Activated T-cell treated with anti-CD3 and anti-CD28 coated beads for 4 hours (primary cell): ENCODE measurements at places on chromosomes 2 and 18.

DNA sequence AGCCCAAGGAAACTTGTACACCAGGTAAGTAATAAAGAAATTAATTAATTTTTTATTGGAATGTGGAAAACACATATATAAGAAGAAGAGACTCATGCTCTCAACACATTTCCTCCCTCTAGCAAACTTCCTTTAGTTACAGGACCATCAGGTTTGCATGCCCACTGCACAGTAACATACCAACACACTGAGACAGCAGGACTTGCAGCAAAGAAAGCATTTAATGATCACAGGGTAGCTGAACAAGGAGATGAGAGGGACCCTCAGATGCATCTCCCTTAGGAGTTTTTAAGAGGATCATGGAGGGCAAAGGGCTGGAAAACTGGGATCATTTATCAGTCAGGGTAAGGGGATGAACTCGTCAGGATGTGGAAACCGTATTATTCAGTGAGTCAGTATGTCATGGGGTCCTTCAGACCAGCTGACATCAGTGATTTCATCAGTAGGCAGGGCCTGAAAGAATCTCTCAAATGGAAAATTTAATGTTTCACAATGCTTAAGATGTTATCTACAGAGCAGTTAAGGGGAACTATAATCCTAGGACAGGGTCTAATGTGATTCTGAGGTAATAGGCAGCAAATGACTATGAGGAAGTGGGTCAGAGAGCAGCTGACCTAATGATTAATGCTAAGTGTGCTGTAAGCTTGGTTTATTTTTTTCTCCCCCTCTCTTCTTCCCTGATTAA lies 193.8 kb upstream of the RND3 start:
- no peak for DNase-seq

GRCh38 chr2:74694281-74694680 lies 40.2 kb downstream of the SEMA4F start:
- DNase-seq: no peak

DNA sequence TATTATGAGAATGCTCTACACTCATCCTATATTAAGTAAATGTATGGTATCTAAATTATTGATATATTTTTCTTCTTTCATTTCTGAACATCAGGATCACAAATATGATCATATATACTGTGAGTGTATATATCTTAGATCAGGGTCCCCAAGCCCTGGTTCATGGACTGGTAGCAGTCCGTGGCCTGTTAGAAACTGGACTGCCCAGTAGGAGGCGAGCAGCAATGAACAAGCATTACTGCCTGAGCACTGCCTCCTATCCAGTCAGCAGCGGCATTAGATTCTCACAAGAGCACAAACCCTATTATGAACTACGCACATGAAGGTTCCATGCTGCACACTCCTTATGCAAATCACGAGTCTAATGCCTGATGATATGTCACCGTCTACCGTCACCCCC lies 1247.1 kb upstream of the NXPH2 start:
- no peak for DNase-seq

- DNase-seq: no peak
Measured at GRCh38 chr2:27158468-27158867, 9.7 kb downstream of the TCF23 start.

DNA sequence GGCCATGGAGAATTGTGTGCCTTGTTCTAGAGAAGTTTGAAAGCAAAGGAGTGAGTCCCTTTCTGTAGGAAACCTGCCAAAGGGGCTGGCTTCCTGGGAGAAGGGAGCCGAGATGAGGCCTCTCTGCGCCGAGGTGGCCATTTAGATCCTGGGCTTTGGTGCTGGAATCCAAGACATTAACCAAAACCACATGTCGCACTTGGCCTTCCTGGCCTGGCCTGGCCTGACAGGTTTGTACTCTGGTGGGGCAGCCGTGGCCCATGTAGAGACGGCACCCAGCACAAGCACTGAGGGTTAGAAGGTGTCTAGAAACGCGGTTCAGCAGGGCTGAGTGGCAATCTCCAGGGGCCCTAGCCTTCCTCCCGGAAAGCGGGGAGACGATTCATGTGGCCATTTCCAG lies 7.1 kb downstream of the CNNM3 start:
- no peak for DNase-seq

DNA sequence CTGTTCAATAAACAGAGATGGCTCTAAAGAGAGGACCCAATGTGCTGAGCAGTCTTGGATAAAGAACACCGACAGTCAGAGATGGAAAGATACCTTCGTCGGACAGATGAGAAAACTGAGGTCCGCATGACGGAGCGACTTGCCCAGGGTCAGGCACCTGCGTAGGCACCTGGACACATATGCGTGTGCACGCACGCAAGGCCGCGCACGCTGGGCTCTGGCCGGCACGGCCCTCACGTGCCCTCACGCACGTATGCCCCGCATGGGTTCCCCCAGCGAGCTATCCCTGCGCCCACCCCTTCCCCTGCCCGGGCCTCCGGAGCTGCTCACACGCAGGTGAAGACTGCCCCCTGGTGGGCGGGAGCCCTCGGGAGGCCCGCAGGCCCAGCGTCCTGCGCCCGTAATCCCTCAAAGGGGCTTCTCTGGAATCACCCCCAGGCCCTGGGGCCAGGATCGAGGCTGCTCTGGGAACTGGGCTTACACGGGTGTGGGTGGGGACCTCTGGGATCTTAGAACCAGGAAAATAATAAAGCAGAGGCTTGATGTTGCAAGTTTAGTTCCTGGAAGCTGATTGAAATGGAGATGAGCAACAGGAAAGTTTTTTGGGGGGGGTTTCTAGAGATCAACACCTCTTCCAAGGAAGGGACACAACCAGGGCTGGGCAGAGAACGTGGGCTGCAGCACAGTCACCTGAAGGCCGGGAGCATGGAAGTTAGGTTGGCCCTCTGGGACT lies 246.3 kb downstream of the TNS1 start:
- peak; percentile 63 for DNase-seq

DNA sequence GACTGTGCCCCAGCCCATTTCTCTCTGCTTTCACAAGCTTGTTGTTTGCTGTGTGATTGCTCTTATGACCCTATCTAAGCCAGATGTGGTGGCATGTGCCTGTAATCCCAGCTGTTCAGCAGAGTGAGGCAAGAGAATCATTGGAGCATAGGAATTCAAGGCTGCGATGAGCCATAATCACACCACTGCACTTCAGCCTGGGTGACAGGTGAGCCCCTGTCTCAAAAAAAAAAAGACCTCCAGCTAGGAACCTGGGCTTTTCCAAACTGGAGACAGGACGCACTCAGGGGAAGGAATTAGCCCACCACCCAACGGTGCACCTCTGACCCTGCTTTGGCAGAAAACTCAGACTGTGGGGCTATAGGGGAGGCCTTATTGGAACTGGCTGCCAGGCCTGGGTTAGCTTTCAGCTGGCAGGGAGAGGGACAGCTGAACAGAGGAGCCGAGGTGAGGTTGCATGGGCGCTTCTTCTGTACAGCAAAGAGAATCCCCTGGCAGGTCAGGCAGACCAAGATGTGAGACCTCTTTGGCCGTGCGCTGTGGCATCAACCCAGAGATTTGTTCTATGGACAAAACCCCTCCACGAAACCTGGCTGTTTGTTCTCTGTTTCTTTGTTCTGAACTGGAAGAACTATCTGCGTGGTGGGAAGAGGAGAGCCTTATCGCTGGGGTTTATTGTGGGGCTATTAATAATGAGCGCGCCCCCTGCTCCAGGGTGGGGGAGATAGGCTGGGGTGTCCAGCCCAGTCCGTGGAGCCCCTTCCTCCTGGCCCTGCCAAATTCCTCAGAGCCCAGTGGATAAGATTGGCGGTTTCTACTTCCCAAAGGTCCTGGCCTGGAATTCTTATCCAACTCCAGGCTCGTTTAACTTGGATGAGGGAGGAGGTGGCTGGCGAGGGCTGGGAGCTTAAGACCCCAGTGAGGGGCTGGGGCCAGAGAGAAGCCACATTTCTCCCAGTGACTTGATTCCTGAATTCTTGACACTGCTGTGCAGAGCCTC lies 38.8 kb upstream of the SMAD7 start:
- DNase-seq: no peak

GRCh38 chr2:23445450-23445868 lies 60.5 kb downstream of the KLHL29 start:
- DNase-seq: no peak

GRCh38 chr2:116411211-116411610 lies 1403.3 kb upstream of the DDX18 start:
- no peak for DNase-seq

GRCh38 chr2:234492717-234493485 lies 4.0 kb downstream of the ARL4C start:
- DNase-seq: no peak

DNA sequence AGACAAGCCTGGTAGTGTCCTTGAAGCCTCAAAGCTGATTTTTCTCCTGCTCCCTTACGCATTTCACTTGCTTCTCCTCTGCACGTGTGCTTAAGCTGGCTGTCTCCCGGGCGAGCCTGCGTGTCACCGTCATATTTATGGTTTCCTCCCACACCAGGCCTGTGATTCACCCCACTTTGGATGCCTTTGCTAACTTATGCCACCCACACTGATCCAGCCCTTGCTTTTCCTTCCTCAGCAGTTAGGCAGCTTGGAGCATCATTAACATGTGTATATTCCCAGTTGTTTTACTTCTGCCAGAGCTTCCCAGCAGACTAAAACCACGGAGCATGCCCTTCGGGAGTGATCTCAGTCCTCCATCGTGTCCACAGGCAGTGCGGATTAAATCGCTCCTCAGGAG lies 2.2 kb downstream of the ST3GAL5 start:
- peak; percentile 62 for DNase-seq

GRCh38 chr2:85134255-85134895 lies 1.2 kb downstream of the TCF7L1 start:
- DNase-seq: no peak

- no peak for DNase-seq
Measured at GRCh38 chr2:192087398-192087958, 107.3 kb downstream of the TMEFF2 start.

GRCh38 chr2:48824116-48824515 lies 68.6 kb upstream of the LHCGR start:
- no peak for DNase-seq

GRCh38 chr2:58063641-58064040 lies 17.0 kb downstream of the VRK2 start:
- no peak for DNase-seq

- DNase-seq: no peak
Measured at GRCh38 chr2:233111427-233111826, 51.3 kb downstream of the INPP5D start.

DNA sequence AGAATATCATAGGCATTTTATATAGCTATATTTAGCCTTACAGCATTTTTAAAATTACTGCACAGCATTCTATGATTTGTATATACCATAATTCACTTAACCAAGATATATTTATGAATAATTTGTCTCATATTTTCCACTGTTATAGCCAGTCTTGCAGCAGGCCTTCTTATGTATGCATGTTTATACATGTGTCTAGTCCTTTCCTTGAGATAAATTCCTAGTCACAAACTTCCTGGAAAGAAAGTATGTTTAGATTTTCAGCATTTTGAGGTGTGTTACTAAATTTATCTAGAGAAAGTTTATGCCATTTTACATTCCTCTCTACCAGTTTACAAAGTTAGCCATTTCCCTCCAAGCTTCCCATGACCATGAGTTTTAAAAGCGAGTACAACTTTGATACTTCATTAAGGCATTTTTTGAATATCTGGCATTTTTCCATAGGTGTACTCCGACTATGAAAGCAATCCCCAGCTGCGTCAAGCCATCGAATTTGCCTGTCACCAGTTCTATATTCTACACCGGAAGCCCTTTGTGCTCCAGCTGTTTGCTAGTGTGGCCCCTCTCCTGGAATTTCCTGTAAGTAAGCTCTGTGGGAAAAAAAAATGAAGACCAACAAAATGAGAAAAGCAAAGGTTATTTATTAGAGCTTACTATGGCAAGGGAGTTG lies 59.4 kb upstream of the RPE start:
- no peak for DNase-seq

DNA sequence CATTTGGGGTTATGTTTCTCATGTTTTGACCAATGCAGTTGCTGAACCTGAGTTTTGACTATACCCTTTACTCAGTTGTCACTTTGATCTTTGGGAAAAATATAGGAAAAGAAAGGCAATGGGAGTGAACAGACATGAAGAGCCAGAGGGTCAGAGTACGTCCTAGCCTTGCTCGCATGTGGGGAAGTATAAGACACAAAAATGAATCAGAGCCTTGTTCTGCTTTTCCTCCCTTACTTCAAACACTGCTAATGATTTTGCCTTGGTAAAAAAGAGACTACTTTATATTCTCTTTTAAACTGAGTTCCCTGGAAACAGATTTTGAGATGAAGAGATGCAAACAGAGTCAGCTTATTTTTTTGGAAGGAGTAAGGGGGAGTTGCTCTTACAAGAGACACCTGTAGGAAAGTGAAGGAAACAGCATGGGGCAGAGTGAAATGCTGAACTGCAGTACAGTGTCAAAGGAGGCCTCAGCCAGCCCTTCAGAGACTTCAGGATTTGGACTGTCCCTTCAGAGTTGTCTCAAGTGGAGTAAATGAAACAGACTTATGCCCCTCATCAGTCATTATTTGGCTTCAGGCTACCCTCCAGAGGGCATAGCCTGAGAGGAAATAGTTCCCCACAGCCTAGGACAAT lies 11.1 kb upstream of the FAP start:
- no peak for DNase-seq

DNA sequence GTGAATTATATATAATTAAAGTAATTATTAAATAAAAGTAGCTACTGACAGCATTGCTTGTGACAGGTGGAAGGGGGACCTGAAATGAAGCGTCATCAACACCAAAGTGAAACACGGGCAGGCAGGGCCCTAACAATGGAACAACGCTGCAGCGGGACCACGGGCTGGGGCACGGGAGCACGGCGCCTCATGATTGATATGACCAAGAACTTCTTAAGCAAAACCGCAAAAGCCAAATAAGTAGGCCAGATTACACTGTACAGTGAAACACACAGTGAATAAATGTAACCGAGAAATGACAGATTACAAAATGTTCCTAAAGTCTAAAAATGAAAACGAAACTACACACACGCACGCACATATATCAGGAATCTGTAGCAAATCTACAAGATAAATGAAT lies 81.4 kb downstream of the SNTG2 start:
- DNase-seq: no peak

- no peak for DNase-seq
Measured at GRCh38 chr2:96164459-96165184, 19.4 kb upstream of the DUSP2 start.

- DNase-seq: no peak
Measured at GRCh38 chr18:25352629-25353005, 651 bp upstream of the ZNF521 start.

- no peak for DNase-seq
Measured at GRCh38 chr2:49288902-49289700, 134.8 kb upstream of the FSHR start.

- DNase-seq: no peak
Measured at GRCh38 chr2:150674283-150674682, 186.8 kb upstream of the RND3 start.
